Pons (tissue), 1 donor: ENCODE measurements at places on chromosomes 4 and X.

DNA sequence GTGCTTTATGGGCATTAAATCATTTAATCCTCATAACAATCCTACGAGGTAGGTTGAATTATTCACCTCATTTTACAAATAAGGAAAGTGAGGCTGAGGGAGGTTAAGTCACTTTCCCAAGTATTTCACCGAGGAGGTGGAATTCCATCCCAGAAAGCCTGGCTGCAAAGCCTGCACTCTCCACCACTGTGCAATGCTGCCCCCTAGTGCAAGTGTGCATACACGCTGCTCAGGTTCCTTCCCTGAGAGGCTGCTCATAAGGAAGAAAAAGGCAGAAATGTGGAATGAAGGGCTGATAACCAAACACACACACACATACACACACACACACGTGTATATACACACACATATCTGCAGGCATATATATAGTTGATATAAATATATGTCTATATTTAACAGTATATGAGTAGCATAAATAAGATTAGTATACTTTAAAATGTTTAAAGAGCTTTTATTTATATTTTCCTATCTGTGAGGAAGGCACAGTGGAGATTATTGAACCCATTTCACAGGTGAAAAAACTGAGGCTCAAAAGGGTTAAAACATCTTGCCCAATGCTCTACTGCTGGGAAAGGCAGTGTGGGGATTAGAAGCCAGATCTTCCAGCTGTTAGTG lies 714.5 kb upstream of the TENM3 start:
- peak; percentile 74 for DNase-seq

- no peak for DNase-seq
These were observed 28.5 kb upstream of the PTPN13 start for GRCh38 chr4:86565651-86566050.

- no peak for DNase-seq
These were observed 51.2 kb upstream of the MTNR1A start for GRCh38 chr4:186606591-186606992.

GRCh38 chr4:164904336-164904735 lies 27.4 kb downstream of the APELA start:
- DNase-seq = no peak

GRCh38 chr4:125105561-125105960 lies 209.2 kb upstream of the FAT4 start:
- DNase-seq = no peak

DNA sequence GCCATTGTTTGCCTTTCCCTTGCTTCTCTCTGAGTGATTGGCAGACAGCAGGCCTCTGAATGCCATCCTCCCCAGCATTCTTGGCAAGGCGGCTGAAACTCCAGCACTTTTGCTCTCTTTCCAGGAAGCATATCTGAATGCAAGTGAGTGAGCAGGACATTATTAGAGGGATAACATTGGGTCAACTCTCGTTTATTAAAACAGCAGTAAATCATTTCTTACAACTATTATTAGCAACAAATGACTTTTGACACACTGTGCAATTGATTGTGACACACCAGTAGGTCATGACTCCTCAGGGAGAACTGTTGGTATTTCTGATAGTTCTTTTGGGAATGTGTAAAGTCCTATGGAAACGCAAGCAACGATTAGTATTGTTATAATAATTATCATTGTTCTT lies 103.8 kb downstream of the EFNB1 start:
- DNase-seq = no peak

GRCh38 chrX:84108584-84108983 lies 79.4 kb downstream of the RPS6KA6 start:
- no peak for DNase-seq

DNA sequence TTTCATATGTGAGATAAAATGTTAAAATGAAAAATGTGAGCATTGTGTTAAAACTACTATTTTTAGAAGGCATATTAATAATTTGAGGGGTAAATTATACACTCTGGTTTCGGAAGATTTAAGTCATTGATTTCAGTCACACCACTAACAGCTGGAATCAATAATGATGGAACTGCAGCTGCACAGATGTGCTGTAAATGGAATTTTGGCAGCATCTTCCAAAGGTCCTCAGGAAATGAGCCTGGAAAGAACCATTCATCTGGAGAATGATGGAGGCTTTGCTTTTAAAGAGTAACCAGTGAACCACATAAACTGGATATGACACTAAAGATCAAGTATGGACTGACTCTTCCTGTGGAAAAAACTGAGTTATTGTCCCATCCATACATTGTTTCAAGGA lies 759.0 kb upstream of the EPHA5 start:
- no peak for DNase-seq

DNA sequence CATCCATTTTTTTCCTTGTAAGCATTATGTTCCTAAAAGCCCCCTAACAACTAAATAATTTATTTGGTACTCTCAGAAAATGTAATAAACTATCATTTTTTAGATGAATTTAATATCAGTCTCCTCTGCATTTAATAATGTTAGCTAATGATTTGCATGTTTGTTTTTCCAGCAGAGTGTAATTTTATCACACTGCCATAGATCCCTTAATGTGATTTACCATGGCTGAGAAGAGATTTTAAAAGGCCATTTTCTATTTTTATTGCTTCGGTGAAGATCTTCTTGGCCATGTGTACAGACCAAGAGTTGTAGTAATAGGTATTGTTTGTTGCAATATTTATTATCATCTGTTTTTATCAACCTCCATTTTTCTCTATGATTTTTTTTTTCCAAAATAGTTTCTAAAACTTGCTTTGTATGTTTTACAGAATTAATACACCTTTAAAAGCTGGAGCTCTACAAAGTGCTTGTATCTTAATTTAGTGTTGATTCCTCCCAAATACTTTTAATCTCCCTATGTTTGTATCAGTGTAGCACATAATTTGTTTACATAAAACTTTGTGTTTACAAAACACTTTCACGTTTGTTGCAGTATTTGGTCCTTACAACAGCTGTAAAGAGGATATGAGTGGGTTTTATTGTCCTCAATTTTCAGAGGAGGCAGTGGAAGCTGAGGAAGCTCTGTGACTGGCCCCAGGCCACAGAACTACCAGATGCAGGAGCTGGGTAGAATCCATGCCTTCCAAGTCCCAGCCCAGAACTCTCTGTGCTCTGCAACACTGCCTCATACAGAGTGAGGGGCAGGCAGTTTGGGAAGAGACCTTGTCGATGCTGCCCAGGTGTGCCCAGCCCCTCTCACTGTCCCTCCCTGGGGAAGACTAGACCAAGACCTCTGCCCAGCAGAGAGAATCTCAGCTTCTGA lies 58.1 kb downstream of the FAM114A1 start:
- DNase-seq = peak; percentile 80

- DNase-seq = no peak
These were observed 39.7 kb downstream of the SMIM20 start for GRCh38 chr4:25953740-25954139.

- no peak for DNase-seq
These were observed 47.8 kb downstream of the KDR start for GRCh38 chr4:55077577-55077976.

DNA sequence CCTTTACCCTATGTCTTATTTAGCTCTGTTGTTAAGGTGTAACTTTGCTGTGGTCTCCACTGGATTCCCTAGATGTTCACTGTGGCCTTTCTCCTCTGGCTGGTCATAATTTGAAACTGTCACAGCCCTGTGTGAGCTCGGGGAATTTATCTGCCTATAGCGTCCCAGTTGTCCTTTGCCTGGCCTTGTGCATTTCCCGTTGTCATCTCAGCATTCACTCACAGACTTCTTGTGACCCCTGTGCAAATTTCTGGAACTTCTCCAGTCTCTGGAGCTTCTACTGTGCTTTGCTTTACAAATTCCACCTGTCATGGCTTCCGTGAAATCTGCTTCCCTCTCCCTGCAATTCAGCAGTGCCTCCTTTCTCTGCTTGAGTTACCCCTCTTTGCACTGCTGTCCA lies 106.7 kb downstream of the WWC2 start:
- DNase-seq = no peak

GRCh38 chr4:176150356-176150682 lies 45.1 kb downstream of the SPATA4 start:
- DNase-seq = peak; percentile 14

- no peak for DNase-seq
These were observed 192.3 kb upstream of the ATP6AP2 start for GRCh38 chrX:40388441-40388840.

- no peak for DNase-seq
These were observed 59.5 kb upstream of the FGF13 start for GRCh38 chrX:138771047-138771446.

GRCh38 chrX:28311466-28311865 lies 275.8 kb upstream of the IL1RAPL1 start:
- DNase-seq = no peak

GRCh38 chr4:140031061-140031460 lies 122.9 kb downstream of the MAML3 start:
- DNase-seq = no peak

GRCh38 chrX:45806410-45807121 lies 605.9 kb upstream of the DIPK2B start:
- peak; percentile 6 for DNase-seq

DNA sequence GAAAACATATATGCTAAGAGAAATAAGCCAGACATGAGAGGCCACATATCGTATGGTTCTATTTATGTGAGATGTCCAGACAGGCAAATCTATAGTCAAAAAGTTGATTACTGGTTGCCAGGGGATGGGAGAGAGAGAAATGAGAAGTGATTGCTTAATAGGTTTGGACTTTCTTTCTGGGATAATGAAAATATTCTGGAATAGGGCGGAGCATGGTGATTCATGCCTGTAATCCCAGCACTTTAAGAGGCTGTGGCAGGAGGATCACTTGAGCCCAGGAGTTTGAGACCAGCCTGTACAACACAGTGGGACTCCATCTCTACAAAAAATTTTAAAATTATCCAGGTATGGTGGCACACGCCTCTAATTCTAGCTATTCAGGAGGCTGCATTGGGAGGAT lies 22.4 kb downstream of the RBM47 start:
- no peak for DNase-seq

- no peak for DNase-seq
These were observed 31.3 kb downstream of the HAND2 start for GRCh38 chr4:173498771-173499170.

- DNase-seq = peak; percentile 41
These were observed at the start of gene COL4A5 for GRCh38 chrX:108439426-108439942. TSS of gene COL4A5 (plus strand) at chrX:108439838. CDS start at chrX:108440126, 288 bp downstream.

- DNase-seq = peak; percentile 56
These were observed 65.8 kb upstream of the MSN start for GRCh38 chrX:65601530-65602220.
